Ecto neural progenitor cell (in vitro differentiated cells): ENCODE measurements at places on chromosomes 5 and 9.

DNA sequence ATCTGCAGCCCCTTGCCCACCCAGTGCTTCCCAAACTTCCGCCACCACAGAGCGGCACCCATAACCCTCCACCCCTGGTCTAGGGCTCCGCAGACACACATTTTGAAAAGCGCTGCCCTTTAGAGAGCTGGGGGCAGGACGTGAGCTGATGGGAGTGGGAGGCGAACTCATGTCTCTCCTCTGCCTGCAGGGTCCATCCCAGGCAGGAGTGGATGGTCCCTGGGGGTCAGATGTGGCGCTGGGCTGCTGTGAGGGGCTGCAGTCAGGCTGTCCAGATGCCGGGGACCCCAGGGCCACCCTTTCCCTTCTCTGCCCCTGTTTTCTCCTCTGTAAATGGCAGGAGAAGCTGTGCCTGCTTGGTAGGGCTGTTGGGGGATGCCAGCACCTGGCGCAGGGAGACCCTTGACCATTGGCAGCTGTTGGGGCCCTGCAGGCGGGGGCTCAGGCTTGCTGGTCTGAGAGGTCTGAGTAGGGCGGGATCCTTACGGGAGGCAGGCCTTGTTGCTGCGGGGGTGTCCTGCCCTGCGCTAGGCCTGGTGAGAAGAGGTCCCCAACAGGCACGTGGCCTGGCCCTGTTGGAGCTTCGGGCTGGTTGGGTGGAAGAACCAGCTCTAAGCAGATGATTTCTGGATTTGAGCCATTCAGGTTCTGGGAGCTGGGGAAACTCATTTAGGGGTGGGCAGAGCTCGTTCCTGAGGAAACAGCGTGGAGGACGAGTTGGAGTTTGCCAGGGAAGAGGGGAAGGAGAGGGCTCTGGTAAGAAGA lies 10.3 kb upstream of the RNU6ATAC start:
- DNase-seq, result no peak

- DNase-seq, result no peak
Observed at GRCh38 chr9:120713257-120714087, 798 bp downstream of the MEGF9 start.

- no peak for DNase-seq
Observed at GRCh38 chr5:35852084-35852734, 4.5 kb upstream of the IL7R start.

DNA sequence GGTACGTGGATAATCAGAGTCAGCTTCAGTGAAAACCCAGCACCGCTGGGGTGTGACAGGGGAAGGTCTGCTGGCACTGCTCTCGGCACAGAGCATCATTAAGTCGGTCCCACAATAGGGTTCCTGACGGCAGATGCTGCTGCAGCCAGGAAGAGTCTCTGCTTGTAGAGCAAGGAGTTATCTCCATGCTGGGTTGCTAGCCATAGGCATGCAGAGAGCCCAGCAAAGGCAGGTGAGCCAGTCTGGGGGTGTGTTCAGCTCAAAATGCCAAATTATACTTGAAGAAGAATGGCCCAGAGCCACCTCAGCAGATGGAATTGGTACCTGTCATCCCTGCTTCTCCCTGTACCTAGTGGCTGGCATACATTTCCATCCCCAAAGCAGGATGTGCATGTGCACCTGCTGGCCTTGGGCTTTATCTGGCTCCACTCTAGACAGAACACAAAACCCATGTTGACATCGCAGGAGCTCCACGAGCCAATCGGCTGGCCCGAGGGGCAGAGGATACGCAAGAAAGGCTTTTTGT lies 100.8 kb downstream of the WDR41 start:
- DNase-seq, result no peak

DNA sequence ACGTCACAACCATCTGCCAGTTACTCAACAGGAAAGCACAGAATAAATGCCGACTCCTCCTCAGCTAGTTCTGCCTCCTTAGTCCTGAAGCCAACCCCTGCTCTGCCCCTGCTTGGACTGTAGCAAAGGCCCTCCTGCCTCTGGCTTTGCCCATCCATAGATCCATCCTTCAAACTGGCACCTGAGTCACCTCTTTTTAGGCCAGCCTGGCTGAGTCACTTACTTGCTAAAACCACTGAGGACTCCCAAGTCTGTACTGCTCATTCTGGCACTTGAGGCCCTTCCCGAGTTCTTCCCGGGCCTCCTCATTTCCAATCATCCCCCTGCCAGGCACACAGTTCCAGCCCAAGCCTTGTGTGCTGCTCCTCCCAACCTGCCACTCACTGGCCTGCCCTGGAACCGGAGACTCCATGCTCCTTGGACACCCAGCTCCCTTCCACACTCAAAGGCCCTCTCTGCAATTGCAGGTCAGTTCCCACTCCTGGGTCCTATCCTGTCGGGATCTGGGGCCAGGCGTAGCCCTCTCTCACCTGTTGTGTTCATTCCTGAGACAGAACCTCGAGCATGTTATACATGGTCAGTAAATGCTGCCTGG lies 220.1 kb downstream of the DAB2IP start:
- DNase-seq, result no peak

DNA sequence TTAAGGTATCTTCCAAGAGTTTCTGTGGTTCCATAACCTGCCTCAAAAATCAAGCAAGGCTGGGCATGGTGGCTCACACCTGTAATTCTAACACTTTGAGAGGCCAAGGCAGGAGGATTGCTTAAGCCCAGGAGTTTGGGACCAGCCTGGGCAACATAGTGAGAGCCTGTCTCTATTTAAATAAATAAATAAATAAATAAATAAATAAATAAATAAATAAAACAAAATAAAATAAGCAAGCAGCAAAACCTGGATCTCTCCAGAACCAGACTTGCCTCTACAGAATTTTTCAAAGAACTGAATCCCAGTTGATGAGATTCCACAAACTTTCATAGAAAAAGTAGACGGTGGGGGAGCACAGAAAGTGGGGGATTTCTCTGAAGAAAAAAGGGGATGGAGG lies 12.3 kb downstream of the SERINC5 start:
- no peak for DNase-seq

- DNase-seq, result no peak
Observed at GRCh38 chr5:116273448-116274242, 188.8 kb downstream of the COMMD10 start.

DNA sequence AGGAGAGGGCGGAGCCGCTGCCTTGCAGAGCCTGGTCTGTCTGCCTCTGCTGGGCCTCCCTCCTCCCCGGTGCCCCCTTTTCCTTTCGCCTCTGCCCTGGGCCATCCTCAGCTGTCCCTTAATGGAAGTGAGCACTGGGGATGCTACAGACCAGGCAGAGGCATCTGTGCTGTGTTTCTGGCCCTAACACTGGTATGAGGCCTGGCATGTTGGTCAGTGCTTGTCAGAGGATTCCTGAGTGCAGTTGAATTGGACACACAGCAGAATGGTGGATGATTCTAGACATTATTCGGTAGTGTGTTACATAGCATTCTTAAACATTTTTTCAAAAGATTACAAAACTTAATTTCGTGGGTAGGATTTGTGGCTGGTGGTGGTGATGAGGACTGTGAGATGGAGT lies 88.6 kb downstream of the EHMT1 start:
- DNase-seq, result no peak

DNA sequence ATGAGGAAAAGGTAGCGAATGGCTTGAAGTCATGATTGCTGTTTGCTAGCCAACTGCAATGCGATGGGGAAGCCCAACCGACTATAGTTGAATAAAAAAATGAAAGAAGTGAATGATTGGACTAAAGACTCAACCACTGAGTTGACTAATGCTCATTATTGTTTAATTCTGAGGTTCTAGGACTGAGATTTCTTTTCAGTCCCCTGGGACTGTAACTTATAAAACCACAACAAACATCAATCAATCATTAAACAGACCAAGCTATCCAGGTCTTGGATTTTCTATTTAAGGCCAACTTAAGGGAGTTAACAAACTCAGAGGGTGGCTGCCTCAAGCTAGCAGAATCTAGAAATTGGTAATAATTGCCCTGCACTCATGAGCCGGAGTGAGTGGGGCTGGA lies 154.2 kb downstream of the DOCK2 start:
- no peak for DNase-seq

GRCh38 chr9:131621551-131622358 lies 76.4 kb downstream of the PRRT1B start:
- DNase-seq, result no peak

GRCh38 chr5:135565266-135565665 lies 13.5 kb downstream of the CXCL14 start:
- DNase-seq, result no peak

DNA sequence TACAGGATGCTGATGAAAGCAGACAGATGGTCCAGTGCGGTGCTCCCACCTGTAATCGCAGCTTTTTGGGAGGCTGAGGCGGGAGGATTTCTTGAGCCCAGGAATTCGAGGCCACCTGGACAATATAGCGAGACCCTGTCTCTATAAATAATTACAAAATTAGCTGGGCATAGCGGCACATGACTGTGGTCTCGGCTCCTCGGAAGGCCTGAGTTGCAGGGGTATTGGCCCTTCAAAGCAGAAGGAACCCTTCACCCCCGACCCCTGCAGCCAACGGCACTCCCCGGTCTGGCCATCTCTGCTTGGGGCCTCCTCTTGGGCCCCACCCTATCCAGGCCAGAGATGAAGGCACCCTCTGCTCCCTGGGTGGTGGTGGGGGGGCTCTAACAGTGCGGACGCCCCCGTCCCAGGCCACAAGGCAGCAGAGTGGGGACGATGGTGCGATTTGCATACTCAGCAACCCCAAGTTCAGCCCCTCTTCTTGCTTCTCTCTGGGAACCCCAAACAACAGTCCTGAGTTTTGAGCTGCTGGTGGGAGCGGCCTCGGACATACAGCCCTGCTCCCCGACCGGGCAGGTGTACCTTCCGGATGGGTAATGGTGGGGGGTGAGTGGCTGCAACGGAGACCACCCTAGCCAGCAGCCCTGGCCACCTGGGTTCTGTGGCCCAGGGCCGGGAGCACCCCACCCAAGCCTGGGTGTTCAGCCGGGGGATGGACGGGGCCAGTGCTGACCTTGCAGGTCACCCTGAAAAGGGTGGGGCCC lies 50.7 kb downstream of the NACC2 start:
- no peak for DNase-seq

DNA sequence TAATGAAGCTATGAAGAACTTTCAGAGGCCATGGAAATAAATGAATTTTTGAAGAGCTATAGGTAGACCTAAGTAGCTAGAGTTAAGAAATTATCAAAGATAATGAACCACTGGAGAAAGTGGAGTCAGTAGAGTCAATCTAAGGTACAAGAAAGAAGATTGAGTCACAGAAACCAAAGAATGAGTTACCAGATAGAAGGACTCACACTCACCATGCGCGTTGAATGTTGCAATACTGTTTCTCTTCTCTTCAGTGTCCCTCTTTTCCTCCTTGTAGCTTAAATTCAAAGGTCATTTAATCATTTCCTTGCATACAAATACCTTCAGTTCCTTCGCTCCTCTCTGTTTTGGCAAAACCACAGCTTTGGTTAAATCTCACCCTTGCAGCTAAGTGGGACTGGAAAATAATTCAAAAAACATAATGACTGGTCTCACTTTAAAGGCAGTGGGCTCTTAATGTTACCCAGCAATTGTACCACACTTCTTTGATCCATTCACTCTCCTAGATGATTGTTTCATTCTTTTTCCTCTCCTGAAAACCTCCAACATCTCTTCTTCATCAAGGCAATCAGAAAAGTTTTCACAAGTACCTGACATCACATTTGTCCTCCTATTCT lies 58.3 kb downstream of the NIPBL start:
- DNase-seq, result no peak

- DNase-seq, result no peak
Observed at GRCh38 chr5:76165711-76166374, 82.7 kb downstream of the SV2C start.

- no peak for DNase-seq
Observed at GRCh38 chr9:89178830-89179539, 367 bp upstream of the SHC3 start.

GRCh38 chr9:11973011-11973410 lies 720.2 kb upstream of the TYRP1 start:
- no peak for DNase-seq

DNA sequence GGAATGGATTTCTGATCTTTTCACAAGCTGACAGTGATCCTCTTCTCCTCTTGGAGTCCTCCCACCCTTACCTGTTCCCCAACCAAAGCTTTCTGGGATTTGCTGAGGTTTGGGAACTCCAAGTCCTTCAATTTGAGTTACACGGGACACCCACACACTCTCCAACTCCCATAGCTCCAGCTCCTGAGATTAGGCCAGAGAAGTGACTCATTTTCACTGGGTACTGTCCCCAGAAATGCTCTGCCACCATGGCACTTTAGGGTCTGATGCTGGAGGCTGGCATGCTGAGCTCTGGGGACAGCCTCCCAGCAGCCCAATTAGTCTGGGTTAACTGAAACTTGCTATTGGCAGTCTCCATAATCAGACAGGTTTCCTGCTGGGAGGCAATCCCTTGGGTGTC lies 14.0 kb upstream of the HRCT1 start:
- no peak for DNase-seq

- no peak for DNase-seq
Observed at GRCh38 chr5:168934169-168934568, 355.0 kb upstream of the PANK3 start.

- DNase-seq, result no peak
Observed at GRCh38 chr9:8809741-8810140, 1010.2 kb upstream of the DMAC1 start.

DNA sequence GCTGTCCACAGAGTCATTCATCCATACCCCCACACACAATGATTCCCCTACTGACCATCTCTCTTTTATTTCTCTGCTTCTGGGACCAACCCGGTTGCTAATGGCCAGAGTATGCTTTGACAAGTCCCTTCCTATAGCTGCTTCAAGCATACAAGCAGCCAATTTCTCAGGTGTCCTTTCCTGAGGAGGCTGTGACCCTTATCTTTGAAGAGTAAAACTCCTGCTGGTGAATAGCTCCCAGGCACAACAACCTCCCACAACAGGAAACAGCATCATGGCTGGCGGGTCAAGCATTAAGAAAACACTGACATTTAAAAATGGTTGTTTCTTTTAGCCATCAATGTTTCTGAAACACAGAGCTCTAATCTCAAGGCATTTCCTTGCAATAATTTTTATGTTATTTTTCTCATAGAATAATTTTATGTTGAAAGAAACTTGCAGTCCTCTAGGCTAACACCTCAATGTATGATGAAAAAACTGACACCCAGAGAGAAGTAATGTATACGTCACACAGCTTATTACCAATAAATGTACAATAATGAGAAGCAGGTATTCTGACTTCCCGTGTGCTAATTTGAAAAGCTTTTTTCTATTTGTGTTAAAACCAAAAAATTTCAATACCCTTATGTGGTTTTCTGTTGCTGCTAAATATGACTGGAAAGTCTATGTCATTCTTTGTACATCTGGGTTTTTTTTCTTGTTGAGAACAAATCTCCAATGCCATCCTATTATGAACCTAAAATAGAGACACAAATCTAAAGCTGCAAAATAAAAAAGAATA lies 7.5 kb upstream of the PAM start:
- no peak for DNase-seq

GRCh38 chr9:28134446-28134976 lies 561.2 kb upstream of the C9orf72 start:
- DNase-seq, result no peak

- no peak for DNase-seq
Observed at GRCh38 chr5:67222243-67223025, 25.8 kb upstream of the CD180 start.
